Myocyte (in vitro differentiated cells): ENCODE measurements at places on chromosomes 4 and X.
A peak's percentile ranks its signal among the peaks of the same experiment; 100 is the strongest.

DNA sequence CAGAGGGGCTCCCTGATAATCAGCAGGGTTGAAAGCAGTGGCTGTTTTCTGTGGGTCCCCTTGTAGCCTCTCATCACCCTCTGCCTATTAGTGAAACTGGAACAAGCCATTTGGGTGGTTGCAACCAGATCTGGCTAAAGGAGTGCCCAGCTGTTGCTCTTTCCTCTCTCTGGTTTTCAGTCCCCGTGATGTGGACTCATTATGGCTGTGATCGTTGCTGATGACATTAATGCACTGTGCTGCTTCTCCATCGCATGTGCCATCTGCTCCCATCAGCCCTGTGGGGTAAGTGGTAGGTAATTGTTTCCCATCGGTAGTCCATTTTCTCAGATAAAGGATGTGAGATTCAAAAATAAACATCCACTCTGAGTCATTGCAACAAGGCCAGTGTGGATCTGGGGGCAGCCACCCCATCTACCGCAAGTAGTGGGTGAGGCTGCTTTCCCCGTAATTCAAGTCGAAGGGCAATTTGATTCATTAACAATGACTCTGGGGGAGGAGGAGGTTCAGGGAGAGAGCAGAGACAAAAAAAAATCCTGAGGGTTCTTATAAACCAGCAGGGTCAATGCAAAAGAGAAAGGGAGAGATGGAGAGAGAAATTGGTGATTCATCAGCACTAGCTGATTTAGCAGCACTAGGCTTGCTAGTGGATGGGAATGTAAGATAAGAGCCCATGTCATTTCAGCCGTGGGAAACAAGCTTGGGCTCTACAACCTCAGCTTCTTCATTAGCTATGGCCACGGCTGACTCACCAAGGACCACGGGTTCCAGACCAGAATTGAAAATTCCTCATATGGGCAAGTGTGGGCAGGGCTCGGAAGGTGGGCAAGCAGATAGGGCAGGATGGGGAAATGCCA is 357.8 kb downstream of the MID1IP1 start:
- DNase-seq, result peak; percentile 79

- peak; percentile 46 for DNase-seq
These were observed 182.0 kb downstream of the RASL11B start for GRCh38 chr4:53043891-53044650.

GRCh38 chrX:152913910-152914309 is 16.0 kb downstream of the ZNF185 start:
- no peak for DNase-seq

DNA sequence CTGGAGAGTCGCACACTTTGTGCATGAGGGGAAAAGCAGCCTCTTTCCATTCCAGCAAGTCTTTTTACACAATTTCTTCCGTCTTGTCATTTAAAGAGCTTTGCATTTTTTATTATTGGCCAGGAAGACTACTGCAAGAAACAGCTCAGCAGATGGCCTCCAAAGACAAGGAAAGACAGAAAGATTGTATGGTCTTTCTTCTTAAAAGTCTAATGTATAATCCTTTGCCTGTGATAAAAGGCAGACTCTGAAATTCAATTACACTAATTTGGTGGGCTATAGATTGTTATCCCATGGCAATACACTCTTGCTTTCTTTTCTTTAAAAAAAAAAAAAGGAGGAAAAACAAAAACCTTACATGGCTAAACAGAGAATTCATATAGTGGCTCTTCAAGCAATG is 5.9 kb downstream of the CAPN6 start:
- no peak for DNase-seq
